Heart right ventricle (tissue), 16 donors: ENCODE measurements at places on chromosomes 16 and 17.

- DNase-seq: no peak
These were observed 8.4 kb upstream of the MTSS2 start for GRCh38 chr16:70694088-70694867.

DNA sequence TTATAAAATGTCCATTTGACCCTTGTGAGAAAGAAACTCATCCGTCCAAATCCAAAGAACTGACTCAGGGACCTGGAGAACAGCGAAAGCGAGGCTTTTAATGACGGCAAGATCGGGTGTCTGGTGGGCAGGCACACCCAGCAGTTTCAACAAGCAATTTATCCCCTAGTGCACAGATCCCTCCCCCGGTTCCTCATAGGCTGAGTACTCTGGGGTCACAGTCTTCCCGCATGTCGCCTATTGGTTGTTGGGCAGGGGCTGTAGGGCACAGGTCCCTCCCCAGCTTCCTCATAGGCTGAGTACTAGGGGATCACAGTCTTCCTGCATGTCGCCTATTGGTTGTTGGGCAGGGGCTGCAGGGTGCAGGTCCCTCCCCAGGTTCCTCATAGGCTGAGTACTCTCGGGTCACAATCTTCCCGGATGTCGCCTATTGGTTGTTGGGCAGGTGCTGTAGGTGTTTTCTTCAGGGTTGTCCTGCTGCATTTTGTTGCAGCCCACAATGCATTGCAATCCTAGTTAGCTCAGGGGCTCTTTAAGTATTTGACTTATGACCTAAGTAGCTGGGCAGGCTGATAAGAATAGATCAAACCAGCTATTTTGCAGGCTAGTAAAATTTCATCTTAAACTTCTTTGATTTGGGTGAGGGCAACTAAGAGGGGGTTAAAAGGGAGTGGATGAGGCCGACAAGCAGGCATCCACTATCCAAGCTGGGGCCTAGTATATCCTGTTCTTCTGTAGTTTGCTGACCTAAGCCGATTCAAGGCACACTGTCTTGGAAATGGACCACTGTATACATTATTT lies 3.6 kb upstream of the UTS2R start:
- no peak for DNase-seq

DNA sequence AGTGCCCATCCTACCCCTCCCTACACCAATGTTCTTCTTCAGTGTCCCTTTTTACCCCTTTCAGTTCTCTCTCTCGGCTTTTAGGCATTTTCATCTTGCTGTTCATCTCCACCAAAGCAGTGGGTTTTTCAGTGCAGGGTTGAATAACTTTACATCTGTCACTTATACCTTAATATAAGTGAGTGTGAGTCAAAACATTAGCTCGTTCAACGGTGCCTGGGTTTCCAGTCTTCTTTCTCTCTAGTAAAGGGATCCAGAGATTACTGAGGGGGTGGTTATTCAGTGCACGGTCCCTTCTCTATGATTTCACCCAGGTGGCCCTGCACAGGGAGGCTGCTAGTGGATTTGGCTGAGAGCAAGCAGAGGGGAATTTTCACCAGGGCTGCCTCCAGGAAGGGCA lies 210.6 kb upstream of the CDH5 start:
- no peak for DNase-seq

DNA sequence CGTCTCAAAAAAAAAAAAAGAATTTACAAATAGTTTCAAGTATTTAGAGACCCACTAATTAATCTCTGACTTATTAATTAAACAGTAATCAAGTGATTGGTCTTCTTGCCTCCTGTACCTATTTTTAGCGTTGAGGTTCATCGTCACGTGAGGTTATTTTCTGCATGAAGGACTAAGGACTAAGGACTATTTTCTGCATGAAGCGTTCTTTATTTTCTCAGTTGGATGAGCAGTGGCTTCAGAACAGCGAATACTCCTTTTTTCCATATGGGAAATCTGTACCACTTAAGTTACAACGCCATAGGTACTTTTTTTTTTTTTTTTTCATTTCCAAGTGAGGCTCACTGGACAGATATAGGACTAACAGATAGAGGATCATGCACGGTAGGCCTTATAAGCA lies 224.9 kb downstream of the CNTNAP4 start:
- no peak for DNase-seq

- no peak for DNase-seq
These were observed 115.0 kb upstream of the CIBAR2 start for GRCh38 chr16:85227084-85227945.

- no peak for DNase-seq
These were observed at the start of gene OTOA for GRCh38 chr16:21663889-21664647. TSS of gene OTOA (plus strand) at chr16:21663968. CDS start at chr16:21678515, 14,547 bp downstream.

GRCh38 chr16:10770907-10771306 lies 27.3 kb downstream of the NUBP1 start:
- no peak for DNase-seq

DNA sequence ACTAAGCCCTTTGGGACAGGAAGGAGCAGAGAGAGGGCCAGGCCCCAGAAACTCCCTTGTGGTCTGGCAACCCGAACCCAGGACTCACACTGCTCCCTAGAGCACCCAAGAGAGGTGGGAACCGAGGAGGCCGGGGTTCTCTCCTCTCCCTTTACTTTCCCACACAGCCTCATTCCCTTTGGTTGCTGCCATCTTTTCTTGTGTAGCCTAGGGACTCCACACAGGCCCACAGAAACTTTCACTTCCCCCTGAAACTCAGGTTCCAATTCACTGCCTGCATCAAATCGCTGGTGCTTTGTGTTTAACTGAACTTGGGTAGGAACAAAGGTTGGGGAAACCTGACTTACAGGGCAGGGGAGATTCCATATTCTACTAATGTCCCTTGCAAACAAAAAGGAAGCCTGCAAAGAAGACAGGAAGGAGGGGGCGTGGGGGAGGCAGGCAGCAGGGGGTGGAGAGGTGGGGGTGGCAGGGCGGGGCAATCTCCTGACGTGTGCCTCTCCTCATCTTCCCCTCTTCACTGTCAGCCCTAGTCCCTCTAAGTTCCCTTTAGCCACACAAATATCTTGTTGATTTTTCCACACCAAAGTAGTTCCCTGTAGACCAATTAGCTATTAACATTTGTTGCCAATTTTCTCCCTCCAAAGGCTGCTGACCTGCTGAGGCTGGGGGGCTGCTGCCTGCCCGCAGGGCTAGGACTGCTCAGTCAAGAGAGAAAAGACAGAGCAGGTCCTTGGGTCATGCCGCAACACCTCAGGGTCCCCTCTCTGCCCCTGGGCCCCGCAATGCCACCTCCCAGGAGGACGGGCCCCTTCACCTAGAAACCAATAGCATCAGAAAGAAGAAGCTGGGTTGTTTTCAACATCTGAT lies 8.0 kb downstream of the ST3GAL2 start:
- peak; percentile 34 for DNase-seq

- no peak for DNase-seq
These were observed 10.7 kb upstream of the TMEM92 start for GRCh38 chr17:50263331-50264262.

- DNase-seq: no peak
These were observed 141.7 kb downstream of the MRM1 start for GRCh38 chr17:36743130-36743529.

- DNase-seq: peak; percentile 71
These were observed at the start of gene FN3K for GRCh38 chr17:82734987-82735866. TSS of gene FN3K (plus strand) at chr17:82735615. CDS start at chr17:82735637, 22 bp downstream.

- no peak for DNase-seq
These were observed 235.8 kb downstream of the MAP2K4 start for GRCh38 chr17:12256380-12256995.

DNA sequence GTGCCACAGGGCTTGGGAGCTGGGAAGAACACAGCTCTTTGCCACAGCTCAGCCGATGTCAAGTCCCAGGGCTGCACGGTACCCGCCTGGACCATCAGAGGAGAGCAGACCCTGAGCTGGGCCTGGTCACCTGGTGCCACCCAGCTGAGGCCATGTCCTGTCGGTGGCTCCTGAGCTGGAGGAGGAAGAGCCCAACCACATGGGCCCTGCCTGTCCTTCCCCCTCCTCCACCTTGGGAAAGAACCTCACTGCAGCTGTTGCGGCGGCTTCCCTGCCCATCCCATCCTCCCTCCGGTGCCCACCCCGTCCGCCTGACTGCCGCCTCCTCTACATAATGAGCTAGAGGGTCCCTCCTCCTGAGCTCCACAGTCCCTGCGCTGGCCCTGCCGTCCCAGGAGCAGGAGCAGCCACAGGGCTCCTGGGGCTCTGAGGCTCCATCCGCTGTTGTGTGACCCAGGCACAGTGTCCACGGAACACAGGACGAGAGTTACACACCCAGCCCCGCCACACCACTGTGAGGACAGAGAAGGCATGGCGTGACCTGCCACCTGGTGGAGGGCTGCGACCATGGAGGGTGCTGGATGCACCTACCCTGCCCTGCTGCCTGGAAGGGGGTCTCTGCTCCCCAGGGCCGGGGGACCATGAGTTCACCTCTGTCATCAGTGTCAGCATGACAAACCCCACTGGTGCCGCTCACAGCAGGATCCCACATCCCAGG lies 21.4 kb upstream of the CHMP6 start:
- peak; percentile 57 for DNase-seq

- DNase-seq: no peak
These were observed 2.7 kb downstream of the TFAP4 start for GRCh38 chr16:4270091-4270490.

DNA sequence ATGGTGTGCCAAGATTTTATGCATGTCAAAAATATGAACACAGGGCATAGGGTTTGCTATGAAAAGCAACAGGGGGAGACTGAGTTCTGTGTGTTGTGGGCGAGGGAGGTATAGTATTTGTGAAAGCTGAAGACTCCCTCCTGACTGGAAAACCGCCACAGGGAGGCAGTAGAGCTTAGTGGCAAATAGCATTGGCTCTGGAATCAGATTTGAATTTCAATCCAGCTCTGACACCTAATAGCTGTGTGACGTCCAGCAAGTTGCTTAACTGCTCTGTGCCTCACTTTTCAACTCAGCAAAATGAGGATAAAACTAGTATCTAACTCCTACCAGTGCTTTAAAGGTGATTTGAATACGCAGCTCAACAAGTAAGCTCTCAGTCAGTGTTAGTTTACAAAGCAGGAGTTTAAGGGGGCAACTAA lies 22.0 kb downstream of the KPNA2 start:
- DNase-seq: no peak

- no peak for DNase-seq
These were observed 269.7 kb upstream of the ASIC2 start for GRCh38 chr17:33562792-33563191.

DNA sequence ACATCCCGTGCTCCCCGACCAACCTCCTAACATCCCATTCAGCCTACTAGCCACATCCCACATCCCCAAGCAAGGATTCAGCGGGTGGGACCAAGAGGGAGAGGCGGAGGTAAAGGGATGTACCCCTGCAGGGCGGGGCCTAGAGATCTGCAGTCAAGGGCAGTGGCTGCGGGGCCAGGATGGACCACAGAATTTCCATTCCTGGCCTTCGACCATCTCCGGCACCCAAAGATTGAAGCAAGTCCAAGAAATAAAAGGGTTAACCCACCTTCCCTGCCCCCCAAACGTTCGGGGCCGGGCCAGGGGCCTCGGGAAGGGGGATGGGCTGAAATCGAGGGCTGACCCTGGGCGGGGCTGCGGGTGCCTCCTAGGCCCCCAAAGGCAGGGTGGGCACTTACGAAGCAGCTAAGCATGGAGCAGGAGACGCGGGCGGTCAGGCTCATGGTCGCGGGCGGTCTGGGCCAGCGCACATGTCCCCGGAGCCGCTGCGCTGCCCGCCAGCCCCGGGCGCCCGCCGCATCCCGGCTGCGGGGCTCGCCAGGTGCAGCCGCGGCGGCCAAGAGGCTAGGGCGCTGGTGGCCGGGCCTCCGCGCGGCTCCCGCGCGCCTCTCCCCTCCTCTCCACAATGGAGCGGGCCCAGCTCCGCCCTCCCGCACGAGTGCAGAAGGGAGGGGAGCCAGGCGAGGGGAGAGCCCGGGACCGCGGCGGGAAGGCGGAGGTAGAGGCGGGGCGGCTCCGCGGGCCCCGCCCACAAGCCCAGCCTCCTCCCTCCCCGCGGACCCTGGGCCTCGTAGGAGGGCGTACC lies at the start of gene MTMR4:
MTMR4 (minus strand) TSS at position 674 of the 805 bp plus-strand sequence; CDS start at position 443, 231 bp downstream.
- peak; percentile 81 for DNase-seq

- peak; percentile 20 for DNase-seq
These were observed 44.9 kb downstream of the ABCA8 start for GRCh38 chr17:68910251-68910705.

- DNase-seq: peak; percentile 76
These were observed 127.5 kb downstream of the SOCS1 start for GRCh38 chr16:11128211-11129141.

- no peak for DNase-seq
These were observed 597.4 kb downstream of the MAF start for GRCh38 chr16:79003026-79003609.

- no peak for DNase-seq
These were observed 262.3 kb downstream of the KIF2B start for GRCh38 chr17:54085020-54085419.

DNA sequence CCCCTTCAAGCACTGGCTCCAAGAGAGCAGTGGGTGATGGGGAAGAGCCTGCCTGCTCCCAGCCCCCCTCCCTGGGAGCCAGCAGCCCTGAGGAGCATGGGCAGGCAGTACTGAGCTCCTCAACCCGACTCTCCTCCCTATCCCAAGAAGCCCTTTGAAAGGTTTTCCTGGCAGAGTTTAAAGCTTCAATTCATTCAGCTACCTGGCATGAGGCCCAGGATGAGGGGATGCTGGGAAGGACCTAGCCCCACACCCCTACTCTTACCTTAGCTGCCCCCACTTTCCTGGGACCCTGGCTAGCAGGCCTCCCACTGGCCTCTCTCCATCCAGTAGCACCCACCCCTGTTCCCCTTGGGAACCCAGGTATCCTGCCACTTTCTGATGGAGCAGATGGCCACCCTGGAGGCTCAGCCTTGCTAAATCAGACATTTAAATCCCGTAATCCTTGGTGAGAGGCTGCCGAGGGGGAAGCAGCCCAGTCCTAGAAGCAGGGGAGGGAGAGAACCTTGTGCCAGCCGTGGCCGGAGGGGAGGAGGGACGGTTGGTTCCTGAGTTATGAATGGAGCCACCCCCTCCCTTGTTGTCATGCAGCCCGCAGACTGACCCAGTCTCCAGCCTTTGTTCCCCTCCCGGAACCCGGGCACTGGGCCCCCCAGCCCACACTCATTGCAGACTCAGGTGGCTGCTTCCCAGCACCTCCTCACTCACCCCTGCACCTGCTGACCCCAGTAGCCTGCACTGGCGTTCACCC lies 17.1 kb downstream of the ATP1B2 start:
- no peak for DNase-seq

DNA sequence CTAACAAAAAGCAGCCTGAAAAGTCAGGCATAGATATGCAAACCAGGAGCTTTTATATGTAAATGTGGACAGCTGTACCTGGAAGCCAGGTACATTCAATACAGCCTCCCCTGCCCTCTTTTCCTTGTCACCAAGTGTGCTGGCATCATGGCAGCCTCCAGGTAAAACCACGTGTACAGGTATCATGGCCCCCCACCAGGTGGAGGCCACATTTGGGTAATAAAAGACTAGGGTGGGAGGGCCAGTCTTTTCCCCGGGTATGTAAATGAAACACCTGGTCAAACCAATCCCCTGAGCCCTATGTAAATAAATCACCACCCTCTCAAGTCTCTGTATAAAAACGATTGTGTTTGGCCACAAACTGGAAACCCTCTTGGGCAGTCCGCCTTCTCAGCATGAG lies 226.4 kb upstream of the GOT2 start:
- DNase-seq: no peak

GRCh38 chr17:7356072-7356549 lies 1.2 kb downstream of the TMEM95 start:
- DNase-seq: peak; percentile 77

GRCh38 chr16:79598348-79599181 lies 2.0 kb downstream of the MAF start:
- DNase-seq: peak; percentile 55

GRCh38 chr16:82070656-82071369 lies 35.8 kb downstream of the HSD17B2 start:
- DNase-seq: no peak

- no peak for DNase-seq
These were observed 242.2 kb upstream of the CCL2 start for GRCh38 chr17:34012709-34013375.

GRCh38 chr16:88835818-88836217 lies 20.9 kb downstream of the GALNS start:
- no peak for DNase-seq
